Right renal cortex interstitium (tissue), 3 donors: ENCODE measurements at places on chromosomes 7 and 10. TPM values are rescaled to one million over a fixed set of nuclear protein-coding genes. Genes with fewer than 3 reads are reported as not detected.

ARHGAP22 gene
- polyA plus RNA-seq, result 1.1 TPM

SLC16A12 gene
- polyA plus RNA-seq, result 34.1 TPM

GAD2 gene
- 2.8 TPM for polyA plus RNA-seq

KIAA1549 gene
- polyA plus RNA-seq, result 11.9 TPM

DNA sequence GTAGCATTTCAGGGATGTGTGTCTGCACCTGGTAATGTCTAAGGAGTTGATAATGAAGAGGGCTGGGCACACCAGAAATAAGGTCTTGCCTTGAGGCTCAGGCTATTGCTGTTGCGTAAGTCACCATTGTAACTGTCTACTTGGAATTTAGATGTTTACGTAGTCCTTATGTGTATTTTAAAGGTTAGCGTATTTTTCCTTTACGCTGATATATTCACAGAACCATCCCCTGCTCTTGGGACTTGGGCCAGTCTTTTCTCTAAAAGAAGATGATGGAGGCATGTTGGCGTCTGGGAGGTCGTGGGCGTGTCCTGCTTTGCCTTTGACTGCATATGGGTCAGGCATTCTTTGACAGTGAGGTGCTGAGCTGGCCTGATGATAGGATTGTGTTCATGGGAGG, 14.7 kb downstream of the WDR37 start:
- DNase-seq, result no peak

GRCh38 chr10:130877126-130877525, 434.4 kb downstream of the TCERG1L start:
- no peak for DNase-seq

GRCh38 chr10:103542764-103543616, 49.5 kb downstream of the NEURL1 start:
- DNase-seq, result no peak

DNA sequence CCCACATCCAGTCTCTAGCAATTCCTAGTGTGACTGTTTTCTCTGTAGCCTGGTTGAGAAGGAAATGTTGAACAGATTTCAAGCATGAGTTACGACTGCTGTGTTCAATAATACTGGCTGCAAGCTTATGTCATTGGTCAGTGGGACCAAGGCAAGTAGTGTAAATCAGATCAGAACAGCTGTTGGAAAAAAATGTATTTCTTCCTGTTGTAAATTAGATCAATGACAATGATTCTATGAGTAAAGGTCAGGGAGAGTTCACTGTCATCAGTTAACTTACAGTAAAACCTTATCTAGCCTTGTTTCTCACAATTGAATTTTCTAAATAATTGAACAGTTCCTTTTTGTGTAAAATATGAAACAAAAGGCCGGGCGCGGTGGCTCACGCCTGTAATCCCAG, 6.7 kb downstream of the OTUD1 start:
- no peak for DNase-seq

DNA sequence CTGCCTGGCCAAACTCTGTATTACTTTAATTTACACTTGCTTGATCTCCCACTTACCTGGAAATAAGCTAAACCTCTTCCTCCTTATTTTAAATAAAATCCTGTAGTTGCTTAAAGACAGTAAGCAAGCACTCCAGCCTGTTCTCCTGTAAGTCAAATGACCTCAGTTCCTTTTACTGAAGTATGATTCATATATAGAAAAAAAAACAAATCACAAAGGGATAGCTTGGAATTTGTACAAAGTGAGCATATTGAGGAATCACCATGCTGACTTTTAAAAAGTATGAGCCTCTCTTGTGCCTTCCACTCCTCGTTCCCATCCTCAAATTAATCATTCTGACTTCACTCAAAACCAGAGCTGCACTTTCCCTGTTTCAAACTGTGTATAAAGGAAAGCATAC, 52.0 kb downstream of the C10orf90 start:
- no peak for DNase-seq
